ENCODE measurements at places on chromosomes 7 and 10. TPM values are rescaled to one million over a fixed set of nuclear protein-coding genes. Genes with fewer than 3 reads are reported as not detected.
A peak's percentile ranks its signal among the peaks of the same experiment; 100 is the strongest.

DNA sequence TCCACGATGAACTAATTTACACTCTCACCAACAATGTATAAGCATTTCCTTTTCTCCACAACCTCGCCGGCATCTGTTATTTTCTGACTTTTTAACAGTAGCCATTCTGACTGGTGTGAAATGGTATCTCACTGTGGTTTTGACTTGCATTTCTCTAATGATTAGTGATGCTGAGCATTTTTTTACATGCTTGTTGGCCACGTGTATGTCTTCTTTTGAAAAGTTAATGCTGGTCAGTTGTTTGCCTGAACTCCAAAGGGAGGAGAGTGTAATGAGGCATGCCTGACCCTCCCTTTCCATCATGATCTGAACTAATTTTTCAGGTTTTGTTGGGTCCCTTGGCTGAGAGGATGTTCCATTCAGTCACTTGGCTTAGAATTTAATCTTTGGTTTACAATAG lies 50.7 kb upstream of the SVIL start:
- H3K27ac ChIP-seq: no peak overlapping the region
- peaks cover 22% of the 10 kb centered on the region for H3K4me1 ChIP-seq
- no peak for DNase-seq
- no peaks in the 10 kb centered on the region for H3K27me3 ChIP-seq

DNA sequence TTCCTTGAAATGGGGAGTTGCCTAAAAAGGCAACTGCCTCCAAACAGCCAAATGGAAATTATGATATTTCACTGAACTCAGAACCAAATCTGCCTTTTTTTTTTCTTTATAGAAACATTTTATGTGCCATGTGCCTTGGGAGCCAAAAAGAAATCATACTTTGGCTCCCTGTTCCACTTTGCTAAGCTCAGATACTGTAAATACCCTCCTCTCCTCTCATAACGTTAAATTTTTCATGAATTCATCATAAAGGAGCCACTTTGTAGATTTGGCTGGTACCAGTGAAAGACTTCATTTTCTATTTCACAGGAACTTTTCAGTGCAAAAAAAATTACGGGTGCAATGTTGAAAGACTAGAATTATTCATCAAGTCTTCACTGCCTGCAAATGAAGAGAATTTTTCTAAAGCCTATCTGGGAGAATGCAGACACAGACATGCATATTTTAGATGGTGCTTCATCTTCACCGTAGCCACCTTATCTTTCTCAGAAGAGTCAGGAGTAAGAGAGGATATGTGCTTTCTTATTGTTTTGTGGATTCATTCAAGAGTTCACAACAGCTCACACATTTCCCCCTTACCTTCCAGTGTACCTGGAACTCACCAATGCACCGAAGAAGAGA lies 742.3 kb upstream of the GALNT17 start:
- no peak overlapping the region for H3K4me3 ChIP-seq
- H3K36me3 ChIP-seq: no peaks in the 10 kb centered on the region
- no peak for DNase-seq
- H3K27ac ChIP-seq: no peak overlapping the region
- H3K27me3 ChIP-seq: no peaks in the 10 kb centered on the region

DNA sequence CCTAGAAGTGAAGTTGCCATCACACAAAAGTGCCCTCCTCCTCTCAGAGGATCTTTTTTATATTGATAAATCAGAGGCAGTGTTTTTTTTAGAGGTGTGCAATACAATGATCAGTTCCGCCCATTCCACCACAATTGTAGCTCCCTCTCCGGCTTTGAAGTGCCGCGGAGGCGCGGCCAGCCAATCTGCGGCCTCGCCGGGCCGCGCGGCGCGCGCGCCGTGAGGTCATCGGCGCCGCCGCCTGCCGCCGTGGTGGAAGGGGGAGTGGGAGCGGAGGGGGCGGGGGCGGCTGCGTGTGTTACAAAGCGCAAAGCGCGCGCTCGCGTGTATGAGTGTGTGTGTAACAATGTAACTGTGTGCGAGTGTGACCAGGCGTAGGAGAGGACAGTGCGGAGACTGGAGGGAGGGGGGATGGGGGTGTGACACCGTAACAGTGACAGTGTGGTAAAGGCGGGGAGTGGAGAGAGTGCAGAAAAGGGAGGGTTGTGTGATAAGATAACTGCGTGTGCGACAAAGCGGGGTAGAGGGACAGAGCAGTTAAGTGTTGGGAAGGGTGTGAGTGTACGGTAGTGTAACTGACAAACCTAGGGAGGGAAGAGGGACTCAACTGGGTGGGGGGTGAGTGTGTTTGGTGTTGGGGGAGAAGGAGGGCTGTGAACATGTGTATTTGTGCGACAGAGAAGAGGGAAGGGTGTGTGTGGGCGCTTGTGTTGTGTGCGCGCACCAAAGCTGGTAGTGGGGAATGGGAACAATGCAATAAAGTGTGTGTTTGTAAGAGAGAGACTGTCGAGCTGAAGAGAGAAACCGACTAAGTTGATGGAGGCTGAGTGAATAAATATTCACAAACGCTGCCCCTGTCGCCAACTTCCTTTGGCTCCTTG lies at the start of gene SP8:
SP8 (minus strand) TSS at position 108 of the 881 bp plus-strand sequence; CDS start at position 20, 88 bp downstream.
- no peak within 1 kb of the TSS for H3K27ac ChIP-seq
- peaks cover 98% of the 10 kb centered on the region for H3K27me3 ChIP-seq
- H3K36me3 ChIP-seq: no peaks in the 10 kb centered on the region

DNA sequence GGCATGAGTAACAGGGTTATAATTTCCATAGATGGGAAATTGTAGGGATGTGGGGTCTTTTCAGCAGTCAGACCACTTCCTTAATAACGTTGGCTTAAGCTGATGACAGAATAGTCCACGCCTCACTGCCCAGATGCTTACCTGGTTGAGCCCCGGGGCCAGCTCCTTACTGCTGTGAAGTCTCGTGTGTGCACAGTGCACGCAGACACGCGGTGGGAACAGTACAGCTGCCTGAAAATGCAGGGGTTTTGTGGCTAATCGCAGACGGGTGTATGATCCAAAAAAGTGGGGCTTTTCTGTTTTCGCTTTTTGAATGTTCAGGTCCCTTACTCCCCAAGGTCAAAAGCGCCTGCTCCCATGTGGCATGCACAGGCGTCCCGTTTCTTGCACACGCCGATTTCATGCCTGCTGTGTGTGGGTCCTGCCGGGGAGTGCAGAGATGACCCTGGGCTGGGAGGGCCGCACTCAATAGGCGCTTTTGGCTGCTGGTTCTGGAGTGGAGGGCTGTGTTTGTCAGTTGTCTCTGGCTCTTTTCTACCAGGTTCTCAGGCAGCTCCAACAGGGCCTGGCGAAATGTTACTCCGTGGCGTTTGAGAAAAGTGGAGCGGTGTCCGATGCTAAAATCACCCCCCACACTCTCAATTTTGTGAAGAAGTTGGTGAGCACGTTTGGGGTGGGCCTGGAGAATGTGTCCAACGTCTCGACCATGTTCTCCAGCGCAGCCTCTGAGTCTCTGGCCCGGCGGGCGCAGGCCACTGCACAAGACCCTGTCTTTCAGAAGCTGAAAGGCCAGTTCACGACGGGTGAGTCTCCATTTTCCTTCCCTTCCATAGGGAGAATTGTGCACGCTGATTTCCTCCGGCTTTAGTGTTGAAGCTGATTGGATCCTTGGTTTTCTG lies 116.0 kb downstream of the TRRAP start:
- no peak overlapping the region for H3K27ac ChIP-seq
- peaks cover 96% of the 10 kb centered on the region for H3K36me3 ChIP-seq
- no peaks in the 10 kb centered on the region for H3K27me3 ChIP-seq
- H3K4me1 ChIP-seq: no peaks in the 10 kb centered on the region
- peak; percentile 46 for DNase-seq
- no peak overlapping the region for H3K4me3 ChIP-seq

DNA sequence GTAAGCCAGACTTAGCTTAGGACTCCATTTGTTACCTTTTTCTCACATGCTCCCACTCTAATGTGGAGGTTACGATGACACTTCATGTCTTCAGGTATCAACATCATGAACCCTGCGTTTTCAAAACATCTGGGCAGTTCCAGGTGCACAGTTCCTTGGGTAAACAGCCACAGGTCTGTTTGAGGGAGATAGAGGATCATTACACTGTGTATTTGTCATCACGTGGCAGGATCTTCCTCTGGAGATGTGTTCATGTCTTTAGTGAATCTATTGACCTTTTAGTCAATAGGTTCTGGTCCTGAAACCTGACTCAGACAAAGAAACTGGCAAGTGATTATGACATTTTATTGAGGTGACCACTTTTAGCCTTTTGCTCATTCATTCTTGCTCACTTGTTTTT lies 145.5 kb downstream of the ANKRD7 start:
- no peak for DNase-seq
- no peak overlapping the region for H3K4me3 ChIP-seq
- H3K27ac ChIP-seq: no peak overlapping the region

DNA sequence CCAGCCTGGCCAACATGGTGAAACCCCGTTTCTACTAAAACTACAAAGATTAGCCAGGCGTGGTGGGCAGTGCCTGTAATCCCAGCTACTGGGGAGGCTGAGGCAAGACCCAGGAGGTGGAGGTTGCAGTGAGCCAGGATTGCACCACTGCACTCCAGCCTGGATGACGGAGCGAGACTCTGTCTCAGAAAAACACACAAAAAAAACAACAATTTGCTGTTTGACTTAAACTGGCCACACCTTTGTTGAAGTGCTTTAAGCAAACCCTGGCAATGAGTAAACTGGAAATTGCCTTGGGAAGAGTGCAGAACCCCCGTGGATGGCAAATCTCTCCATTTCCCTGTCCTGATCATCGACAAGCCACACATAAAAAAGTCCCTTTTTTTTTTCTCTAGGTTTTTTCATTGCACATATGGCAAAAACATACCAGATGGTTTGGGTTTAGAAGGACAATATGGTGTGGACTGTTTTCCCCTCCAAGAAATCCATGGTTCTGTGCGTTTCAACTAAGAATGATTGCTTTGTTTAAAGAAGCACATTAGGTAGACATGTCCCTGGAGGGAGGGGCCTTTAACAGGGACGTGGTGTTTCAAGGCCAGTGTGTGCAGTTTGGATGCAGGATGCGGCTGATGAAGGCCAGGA lies 76.9 kb downstream of the NRP1 start:
- no peak for DNase-seq
- no peak overlapping the region for H3K4me3 ChIP-seq
- no peak overlapping the region for H3K27ac ChIP-seq
- H3K27me3 ChIP-seq: no peaks in the 10 kb centered on the region

HMX2 gene
- total RNA-seq: not detected

ITPRID1 gene
- total RNA-seq: not detected

All from upper lobe of right lung (tissue), 1 donor.